ENCODE measurements at places on chromosomes 3 and 15.

DNA sequence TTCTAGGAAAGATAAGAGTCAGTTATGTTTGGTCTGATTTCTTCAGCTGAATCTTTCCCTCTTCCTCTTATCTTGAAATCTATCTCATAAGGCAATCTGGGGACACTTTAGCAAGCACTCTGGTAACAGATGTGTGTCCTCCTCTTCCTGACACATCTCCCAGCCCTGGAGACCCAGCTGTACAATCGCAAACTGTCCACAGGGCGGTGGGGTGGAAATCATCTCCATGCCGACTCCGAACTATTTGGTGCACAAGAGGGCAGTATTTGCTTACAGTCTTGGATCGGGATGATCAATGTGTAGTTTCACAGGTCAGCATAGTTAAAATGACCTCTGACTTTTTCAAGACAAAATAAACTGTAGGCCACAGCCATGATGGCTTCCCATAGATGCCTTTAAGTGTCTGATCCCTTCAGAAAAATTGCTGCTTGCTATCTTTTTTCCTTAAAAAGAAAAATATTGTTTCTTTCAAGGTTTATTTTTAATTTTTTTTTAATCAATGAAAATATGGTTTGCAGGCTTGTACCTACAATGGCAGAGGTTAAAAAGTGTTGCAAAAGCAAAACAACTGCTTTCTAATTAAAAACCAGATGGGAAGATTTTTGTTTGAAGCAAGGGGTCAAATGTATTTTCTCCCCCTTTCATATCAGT is 17.7 kb downstream of the EEFSEC start:
- no peak for DNase-seq

- DNase-seq, result no peak
Measured at GRCh38 chr3:152069871-152070270, 196.4 kb downstream of the SUCNR1 start.

DNA sequence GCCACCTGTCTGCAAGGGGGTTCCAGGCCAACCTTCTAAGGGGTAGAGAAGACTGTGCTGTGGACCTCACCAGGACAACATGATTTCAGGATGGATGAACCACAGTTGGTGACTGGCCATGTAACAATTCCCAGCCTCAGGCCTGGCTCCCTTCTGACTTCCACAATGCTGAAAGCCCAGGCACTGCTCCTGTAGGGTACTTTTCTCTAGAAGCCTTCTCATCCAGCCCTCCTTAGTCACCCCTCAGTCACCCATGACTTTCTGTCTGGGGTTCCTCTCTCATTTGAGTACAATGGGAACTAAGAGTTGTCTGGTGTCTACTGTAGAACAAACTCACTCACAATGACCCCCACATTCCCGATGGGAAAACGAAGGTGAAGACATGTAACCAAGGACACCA is 8.6 kb downstream of the ALS2CL start:
- DNase-seq, result no peak

DNA sequence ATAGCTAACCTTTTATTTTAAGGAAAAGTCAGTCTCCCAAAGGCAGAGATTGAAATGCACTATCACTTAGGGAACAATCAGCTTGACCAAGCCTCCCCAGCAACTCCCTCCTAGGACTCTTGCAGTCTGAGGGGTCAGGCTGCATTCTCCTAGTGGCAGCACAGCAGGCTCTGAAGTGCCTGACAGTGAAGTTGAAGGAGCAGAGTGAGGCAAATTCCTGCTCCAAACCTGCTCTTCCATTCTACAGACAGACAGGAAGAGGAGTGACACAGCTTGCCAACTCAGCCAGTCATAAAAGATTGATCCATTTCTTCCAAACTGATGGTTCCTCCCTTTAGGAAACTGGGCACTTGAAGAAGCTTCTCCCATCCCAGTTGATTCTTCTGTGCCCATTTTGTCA is 43.9 kb upstream of the SMAD3 start:
- no peak for DNase-seq

DNA sequence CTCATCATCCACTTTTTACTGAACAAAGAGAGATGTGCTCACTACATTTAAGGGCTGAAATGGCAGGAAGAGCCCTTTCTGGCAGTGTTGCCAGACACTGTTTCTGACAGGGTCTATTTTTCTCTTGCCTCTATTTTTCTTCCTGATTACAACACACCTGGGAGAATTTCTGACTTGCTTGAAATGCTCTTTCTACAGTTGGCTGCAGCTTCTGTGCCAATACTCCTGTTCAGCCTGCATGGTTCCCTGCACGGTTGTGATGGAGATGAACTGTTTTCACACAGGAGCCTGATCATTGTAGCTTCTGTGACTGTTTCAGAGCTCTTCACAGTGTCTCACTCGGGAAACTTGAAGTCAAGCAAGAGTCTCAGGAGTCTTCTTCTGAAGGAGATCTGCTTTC is 83.0 kb upstream of the DLG1 start:
- no peak for DNase-seq

DNA sequence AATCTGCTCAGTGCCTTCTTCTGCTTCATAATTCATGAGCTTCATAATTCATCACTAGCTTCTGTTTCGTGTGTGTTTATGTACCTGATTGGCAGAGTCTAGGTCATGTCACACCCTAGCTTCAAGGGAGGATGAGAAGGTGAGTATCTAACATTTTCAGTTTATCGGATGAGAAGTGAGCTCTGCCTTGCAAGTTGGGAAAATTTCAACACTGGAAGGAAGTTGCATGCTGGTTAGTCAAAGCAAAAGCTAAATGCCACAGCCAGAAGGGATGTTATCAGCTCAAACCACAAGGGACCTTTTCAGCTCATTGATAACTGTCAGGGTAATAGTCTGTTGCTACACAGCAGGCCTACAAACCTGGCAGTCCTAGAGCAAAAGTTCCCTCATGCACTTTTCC is 7.3 kb upstream of the TNFSF10 start:
- no peak for DNase-seq

DNA sequence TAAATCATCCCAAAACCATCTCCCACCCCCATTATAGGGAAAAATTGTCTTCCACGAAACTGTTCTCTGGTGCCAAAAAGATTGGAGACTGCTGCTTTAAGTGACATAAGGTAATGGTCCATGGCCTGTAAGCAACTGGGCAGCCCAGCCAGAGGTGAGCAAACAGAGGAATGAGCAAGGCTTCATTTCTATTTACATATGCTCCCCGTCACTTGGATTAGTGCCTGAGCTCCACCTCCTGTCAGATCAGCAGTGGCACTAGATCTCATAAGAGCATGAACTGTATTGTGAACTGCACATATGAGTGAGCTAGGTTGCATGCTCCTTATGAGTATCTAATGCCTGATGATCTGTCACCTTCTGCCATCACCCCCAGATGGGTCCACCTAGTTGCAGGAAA is 1159.8 kb upstream of the ALCAM start:
- no peak for DNase-seq

DNA sequence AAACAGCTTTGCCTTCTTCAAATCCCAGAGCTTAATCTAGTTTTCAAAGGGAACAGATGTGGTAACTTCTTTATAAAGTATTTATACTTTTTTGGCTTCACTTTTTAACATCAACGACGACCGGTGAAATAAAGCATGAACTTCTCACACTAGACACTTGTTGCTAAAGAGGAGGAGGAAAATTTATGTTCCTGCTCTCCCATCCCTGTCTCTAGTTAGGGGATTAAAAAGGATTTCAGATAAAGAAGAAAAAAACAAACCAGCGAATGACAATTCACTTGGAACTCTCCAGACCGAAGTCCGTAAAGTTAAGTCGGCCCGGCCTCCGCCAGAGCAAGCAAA is 672 bp downstream of the NEDD4 start:
- no peak for DNase-seq

DNA sequence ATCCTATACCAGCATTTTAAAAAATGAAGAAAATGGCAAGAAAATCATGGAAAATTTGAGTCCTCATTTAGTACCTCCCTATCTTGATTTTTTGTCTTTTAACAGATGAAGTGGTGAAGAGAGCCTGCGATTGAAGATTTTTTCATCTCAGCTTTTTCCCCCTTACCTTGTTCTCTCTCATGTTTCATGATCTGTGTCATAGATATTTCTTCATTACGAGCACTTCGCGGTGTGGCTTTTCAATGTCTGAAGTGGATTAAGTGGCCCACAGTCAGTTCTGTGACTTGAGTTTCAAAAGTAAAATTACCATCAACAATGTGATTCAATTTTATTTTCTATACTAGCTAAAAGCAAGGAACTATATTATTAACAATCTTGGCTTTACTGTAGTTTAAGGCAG is 147.2 kb downstream of the FNDC3B start:
- DNase-seq, result no peak

DNA sequence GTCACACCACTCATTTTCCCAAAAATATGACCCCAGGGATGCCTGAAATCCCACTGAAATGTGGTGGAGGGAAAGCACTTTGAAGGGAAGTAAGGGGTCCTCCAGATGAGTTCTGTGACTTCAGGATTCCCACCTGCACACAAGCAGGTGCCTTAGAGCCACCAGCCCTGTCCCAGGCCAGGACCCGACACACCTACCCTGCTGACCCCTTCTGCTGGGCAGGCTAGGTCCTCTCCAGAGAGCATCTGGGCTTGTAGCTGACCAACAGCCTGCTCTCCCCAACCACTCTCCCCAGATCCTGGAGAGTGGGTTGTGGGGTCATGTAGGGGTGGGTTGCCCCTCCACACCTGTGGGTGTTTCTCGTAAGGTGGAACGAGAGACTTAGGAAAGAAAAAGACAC is 14.9 kb upstream of the CILP start:
- DNase-seq, result no peak
